ENCODE measurements at places on chromosomes 5 and 9.

DNA sequence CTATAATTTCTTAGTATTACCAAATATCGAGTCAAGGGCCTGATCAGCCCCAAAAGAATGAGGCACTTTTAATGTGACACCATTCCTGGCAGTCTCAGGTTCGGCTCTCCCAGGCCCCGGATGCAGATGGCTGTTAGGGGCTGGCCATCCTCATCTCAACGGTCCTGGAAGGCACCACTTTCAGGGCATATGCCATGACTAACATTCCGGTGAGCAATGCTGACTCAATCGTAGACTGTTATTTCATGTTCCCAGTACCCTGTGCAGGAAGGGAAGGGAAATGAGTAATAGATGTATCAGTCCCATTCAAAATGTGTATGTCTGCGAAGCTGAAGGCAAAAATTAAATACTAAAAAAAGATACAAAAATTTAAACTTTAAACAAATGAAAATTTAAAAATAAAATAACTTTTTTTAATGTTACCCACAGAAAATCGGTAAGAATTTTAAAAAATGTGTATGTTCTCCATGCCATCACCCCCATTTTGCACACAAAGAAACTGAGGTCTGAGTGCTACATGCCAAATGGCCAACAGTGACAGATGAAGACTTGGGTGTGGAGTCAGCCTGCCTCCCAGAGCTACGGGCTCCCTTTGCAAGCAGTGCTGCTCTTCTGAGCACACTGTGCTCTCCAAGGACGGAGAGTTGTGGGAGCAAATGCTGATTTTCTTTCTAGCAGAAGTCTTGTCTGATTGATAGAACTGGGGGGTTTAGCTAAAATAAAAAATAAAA is 79.0 kb downstream of the GLDC start:
- no peak for DNase-seq

DNA sequence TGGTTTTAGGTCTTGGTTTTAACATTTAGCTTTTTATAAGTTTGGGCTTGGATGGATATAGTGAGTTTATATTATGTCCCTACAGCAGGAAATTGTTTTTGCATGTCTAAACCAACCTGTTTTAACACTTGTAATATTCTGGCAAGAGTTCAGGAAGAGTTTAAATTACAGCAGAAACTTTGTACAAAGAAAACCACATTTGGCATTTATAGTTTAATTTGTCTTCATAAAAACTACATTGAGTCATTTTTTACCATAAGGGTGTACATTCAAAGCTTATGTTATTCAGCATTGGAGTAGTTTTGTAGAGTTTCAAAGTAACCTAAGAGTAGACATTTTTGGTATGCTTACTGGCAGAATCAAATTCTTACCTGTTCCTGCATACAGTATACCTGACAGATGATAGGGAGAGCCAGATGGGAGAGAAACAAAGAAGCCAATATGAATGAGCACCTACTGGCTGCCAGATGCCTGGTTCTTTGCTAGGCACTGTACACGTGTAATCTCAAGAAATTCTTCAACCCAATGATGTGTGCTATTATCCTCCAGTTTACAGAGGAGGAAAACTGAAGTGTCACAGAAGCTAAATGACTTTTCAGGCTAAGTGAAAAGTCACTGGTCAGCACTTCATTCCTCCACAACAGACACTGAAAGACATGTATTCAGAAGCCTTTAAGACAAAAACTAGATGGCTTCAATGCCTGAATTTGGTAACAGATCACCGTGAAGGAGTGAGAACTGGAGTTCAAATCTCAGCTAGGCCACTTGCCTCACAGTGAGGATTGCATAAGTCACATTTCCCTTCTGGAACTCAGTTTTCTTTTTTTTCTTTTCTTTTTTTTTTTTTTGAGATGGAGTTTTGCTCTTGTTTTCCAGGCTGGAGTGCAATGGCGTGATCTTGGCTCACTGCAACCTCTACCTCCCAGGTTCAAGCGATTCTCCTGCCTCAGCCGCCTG is 25.9 kb upstream of the ECM2 start:
- no peak for DNase-seq

DNA sequence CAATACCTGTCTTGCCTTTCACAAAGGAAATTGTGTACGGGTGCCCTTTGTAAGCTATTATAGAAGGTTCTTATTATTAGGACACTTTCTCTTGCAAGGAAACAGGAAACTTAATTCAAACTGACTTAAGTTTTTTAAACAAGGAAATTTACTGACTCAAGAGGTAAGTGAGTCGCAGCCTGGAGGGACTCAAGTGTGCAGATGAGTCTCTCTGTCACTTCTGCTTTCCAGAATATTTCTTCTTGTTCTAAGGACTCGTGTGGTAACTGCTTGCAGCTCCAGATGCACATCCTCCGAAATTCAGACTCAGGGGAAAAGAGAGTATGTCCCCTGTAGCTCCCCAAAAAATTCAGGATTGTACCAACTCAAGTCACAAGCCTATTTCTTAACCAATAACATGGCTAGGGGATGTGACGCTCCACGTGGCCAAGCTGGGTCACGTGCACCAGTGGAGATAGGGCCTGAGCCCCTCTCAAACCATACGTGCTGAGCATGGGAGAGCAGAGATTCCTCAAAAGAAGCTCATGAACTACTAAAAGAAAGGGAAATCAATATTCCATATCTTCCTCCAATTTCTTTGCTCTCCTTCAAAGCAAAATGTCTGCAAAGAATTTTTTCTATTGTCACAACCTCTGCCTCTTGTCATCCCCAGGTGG is 49.2 kb upstream of the ERCC6L2 start:
- DNase-seq, result no peak

DNA sequence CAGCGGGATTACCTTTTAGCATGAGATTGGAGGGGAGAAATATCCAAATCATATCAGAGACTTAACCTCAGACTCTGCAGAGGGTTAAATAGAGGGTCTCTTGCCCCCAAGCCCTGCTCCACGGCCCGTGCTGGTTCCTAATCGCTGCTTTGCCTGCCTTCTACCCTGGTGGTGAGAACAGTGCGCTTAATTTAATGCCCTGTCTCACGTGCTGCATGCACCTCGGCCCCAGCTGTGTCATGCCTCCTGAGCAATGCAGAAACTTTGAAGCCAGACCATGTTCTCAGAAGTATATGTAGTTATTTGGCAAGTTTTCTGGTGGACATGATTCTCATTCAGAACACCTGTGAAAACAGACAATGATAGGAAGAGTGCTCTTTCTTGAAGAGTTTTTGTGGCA is 1.4 kb downstream of the OTULIN start:
- peak; percentile 63 for DNase-seq

GRCh38 chr5:11851416-11851815 is 52.8 kb downstream of the CTNND2 start:
- no peak for DNase-seq

GRCh38 chr5:56607074-56607473 is 208.3 kb upstream of the MAP3K1 start:
- no peak for DNase-seq
